Daoy (cell line): ENCODE measurements at places on chromosomes 3 and 15. TPM values are rescaled to one million over a fixed set of nuclear protein-coding genes. Genes with fewer than 3 reads are reported as not detected.

The PLCB2 gene
- 0.29 and 1.3 TPM in 2 replicates for total RNA-seq

The GOLGA8T gene
- total RNA-seq = 1.5 TPM in 1 of 2 replicates, not detected in the other

DNA sequence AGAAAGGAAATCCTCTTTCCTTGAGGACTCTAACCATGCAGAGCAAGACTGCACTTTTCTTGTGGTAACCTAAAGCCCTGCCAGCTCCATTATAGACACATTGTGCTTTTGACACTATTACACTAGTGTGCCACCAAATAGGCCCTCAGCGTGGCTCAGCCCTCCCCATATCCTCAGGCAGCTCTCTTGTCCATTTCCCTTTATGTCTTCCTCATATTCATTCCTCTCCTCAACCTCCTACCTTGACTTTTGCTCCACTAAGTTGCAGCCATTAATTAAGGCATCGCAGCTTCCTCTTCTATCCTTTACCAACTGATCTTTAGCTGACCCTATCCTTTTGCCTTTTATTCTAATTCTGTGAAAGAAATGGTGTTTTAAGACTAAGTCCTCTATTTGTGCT lies 3.7 kb downstream of the ATG7 start:
- DNase-seq = no peak

The GLDN gene
- 1.0 TPM in 1 of 2 replicates, not detected in the other for total RNA-seq

The SH3GL3 gene
- total RNA-seq = 0.21 and 1.4 TPM in 2 replicates

GRCh38 chr3:182682263-182683241 lies 110.8 kb upstream of the ATP11B start:
- DNase-seq = peak; percentile 75

DNA sequence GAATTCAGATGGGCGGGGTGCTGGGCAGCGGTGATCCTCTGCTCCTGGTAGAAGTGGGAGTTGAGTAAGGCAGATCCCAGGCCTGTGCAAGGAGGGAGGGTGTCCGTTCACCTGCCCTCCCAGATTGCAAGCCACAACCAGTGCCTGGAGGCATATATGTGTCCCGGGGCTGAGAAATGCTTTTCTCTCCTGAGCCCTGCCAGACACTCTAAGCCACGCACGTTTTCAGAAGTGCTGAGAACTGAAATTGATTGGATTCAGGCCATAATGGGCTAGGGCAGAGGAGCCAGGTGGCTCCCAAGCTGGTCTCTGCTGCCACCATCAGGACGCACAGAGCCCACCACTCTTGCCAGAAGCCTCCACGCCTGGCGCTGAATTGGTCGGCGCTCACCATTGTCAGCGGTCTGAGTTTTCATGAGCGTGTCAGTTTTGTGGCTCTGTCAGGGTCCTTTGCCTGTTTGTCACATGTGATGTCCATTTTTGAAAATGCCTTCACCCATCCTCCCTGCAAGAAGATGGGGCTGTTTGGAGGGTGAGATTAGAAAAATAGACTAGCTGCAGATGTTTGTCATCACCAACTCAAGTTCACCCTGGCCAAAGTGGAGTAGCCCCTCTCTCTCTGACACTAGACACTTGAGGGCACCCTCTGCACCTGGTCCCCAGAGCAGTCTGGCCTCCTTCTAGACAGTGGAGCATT lies 15.4 kb upstream of the BFSP2 start:
- peak; percentile 72 for DNase-seq

GRCh38 chr15:69557020-69557706 lies 104.5 kb downstream of the RPLP1 start:
- peak; percentile 88 for DNase-seq

- no peak for DNase-seq
Measured at GRCh38 chr3:11591002-11591355, 52.7 kb downstream of the VGLL4 start.

- no peak for DNase-seq
Measured at GRCh38 chr3:59994732-59995304, 945.0 kb upstream of the CFAP20DC start.

GRCh38 chr15:49155834-49156627 lies 632 bp upstream of the COPS2 start:
- DNase-seq = peak; percentile 19

GRCh38 chr15:66900586-66901310 lies 164.7 kb upstream of the SMAD3 start:
- no peak for DNase-seq

DNA sequence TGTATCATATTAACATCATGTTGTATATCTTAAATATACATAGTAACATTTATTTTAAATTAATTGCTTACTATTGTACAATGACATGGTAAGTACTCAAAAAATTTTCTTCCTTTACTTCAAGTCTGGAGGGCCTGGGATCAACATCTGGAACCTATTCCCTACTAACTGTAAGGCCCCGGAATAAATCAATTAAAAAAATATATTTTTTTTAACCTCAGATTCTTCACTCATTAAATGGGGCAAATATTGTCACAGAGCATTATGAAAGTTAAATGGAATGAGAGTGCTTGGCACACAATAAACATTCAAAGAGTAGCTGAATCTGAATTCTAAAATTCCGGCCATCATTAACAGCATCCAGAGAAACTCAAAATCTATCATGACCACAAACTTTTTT lies 16.5 kb downstream of the GSK3B start:
- DNase-seq = no peak

- DNase-seq = no peak
Measured at GRCh38 chr3:15982243-15982642, 184.5 kb upstream of the ANKRD28 start.

- peak; percentile 85 for DNase-seq
Measured at GRCh38 chr15:69414701-69415167, 585 bp downstream of the KIF23 start.

- DNase-seq = no peak
Measured at GRCh38 chr15:90624278-90624981, 92.7 kb upstream of the BLM start.

The CCR5 gene
- total RNA-seq = not detected in 2 replicates

- DNase-seq = no peak
Measured at GRCh38 chr3:187186375-187186774, 10.9 kb upstream of the RTP1 start.

DNA sequence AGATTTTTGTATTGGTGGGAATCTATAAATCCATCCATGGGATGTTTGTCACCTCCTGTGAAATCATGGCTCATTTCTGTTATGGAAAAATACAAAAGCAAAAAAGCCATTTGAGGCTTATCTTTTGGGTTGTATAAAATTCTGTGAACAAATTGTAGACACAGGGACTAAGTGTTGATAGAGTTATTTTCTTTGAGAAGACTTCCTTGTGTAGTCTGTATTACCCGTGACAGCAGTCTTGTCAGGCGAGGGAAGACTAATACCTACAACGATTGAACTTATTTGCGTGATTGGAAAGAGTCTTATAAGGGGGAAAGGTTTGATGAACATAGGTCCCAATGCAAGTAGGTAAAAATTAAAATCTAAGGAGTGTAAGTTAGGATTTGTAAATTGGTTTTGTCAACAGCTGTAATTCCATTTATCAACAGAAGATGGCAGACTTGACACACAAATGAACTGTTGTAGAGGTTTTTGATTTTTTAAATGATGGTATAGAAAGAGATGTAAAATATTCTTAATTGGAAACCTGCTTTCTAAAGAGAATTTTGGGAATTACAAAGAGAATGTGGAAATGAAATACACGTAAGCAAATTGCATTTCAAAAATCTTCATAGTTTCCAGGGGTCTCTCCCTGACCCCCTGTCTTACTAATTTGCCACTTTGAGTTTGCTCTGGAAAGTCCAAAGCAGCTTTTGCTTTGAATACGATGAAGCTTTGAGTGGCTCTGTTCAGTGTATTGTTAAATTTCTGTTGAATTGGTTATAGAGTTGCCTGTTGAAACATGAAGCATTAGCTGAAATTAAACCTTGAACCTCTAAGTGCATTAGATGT lies 33.2 kb downstream of the SLC25A26 start:
- no peak for DNase-seq

GRCh38 chr3:182717216-182717615 lies 76.1 kb upstream of the ATP11B start:
- no peak for DNase-seq

The DAPK2 gene
- total RNA-seq = 1.5 and 1.9 TPM in 2 replicates

- no peak for DNase-seq
Measured at GRCh38 chr3:118181274-118181673, 853.4 kb downstream of the IGSF11 start.

The TRIM71 gene
- total RNA-seq = 0.06 TPM in 1 of 2 replicates, not detected in the other

The GOLGA6D gene
- not detected in 2 replicates for total RNA-seq

- no peak for DNase-seq
Measured at GRCh38 chr3:143482106-143483088, 362.8 kb downstream of the CHST2 start.

The PLCL2 gene
- total RNA-seq = 2.7 and 6.7 TPM in 2 replicates

DNA sequence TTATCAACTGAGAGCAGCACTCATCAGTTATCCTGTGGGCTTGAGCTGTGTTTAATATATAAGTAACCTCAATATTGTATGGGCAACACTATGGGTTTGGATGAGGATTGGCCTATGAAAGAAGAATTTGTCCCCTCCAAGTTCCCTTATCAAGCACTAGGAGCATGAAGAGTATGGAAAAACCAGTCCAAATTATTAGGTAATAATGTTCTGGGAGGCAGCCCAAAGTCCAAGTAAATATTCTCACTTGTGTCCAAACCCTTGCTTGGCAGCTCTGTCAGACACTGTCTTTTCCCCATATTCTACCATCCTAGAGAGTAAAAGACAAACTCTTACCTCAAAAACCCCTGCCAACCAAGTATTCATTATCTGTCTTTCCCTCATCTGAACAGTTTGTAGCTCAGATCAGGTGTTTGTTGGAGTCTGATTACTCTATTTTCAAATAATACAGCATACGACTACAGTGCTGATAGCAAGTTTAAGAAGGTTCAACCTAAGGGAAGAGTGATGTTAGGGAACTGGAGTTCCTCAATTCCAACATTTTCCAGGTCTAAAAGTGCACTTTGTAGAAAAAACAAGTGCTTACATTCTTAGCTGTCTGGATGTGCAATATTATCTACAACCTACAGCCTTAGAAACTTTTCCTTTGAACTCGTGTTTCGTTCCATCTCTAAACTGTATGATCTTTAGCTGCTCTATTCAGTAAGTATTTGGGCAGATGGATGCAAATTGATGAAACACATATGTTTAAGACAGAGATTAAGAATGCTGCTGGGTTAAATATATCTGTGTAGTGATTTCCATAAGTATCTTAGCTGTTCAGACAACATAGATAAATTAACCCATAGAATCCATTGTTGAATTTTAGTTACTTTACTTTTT lies 89.7 kb upstream of the PHLDB2 start:
- DNase-seq = no peak

DNA sequence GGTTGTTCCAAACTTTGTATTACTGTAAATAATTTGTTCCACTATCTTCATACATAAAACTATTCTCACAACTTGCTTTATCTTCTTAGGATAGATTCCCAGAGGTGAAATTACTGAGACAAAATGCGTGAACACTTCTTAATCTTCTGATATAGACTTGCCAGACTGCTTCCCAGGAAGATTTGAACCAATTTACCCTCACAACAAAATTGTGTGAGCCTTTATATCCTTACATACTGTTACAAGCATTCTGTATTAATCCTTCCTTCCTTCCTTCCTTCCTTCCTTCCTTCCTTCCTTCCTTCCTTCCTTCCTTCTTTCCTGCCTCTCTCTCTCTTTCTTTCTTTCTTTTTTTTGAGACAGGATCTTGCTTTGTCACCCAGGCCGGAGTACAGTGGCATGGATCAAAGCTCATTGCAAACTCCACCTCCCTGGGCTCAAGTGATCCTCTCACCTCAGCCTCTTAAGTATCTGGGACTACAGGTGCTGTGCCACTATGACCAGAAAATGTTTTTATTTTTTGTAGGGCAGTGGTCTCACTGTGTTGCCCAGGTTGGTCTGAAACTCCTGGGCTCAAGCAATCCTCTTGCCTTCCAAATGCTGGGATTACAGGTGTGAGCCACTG lies 57.1 kb upstream of the SSR3 start:
- no peak for DNase-seq

The XCR1 gene
- total RNA-seq = not detected in 2 replicates

- DNase-seq = no peak
Measured at GRCh38 chr15:59237119-59237855, 30.6 kb downstream of the LDHAL6B start.

The FOXB1 gene
- 0.06 TPM in 1 of 2 replicates, not detected in the other for total RNA-seq

GRCh38 chr15:76386178-76386577 lies 49.6 kb downstream of the ISL2 start:
- no peak for DNase-seq

The PLA2G4E gene
- total RNA-seq = not detected in 2 replicates

- DNase-seq = peak; percentile 26
Measured at GRCh38 chr3:107525644-107526305, 3.0 kb downstream of the BBX start.

The UBAP1L gene
- total RNA-seq = 0.03 and 0.06 TPM in 2 replicates

DNA sequence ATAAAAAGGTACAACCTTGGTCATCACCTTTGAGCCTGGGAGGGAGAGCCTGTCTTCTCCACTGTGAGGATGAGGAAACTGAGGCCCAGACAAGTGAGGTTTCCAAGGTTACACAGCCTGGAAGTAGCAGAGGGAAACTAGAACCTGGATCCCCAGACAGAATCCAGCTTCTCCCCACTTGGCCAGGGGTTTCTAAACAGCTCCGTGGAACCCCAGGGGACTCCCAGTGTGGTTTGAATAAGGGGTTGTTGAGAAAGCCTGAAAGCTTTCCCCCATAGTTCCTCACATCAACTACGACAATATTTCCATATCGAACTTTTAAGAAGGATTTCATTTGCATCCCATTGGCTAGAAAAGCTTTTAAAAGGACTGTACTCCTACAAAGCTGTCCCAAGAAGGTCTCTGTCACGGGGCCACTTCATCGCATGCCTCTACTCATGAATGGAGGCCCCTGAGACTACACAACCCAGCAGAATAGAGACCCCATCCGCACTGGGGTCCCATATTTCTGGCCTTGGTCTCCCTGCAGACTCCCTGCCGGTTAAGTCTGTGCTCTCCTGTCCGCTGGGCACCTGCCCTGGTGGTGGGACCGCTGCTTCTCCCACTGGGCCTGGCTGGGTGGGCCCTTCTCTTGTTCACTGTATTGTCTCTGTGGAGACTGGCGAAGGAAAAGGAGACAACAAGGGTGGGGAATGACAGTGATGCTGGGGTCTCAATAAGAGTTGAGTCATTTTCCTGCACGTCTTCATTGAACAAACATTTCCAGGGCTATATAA lies 178.5 kb downstream of the SMAD6 start:
- DNase-seq = no peak

DNA sequence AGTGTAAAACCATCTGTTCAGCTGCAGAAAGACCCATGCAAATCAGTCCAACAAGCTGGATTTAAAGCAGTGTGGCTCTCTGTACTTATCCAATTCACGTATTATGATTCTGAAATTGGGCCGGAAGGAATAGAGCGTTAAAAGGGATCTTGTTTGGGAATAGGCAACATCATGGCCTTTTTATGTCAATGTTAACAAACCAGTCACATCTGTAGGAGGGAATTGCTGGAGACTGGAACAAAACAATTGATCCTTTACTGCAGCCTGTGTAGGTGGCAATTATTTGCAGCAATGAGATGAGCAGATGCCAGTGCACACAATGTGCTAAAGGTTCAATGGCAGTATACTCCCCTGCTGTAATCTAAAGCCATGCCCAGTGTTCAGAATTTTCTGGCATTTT lies 887.4 kb upstream of the ROBO1 start:
- no peak for DNase-seq

DNA sequence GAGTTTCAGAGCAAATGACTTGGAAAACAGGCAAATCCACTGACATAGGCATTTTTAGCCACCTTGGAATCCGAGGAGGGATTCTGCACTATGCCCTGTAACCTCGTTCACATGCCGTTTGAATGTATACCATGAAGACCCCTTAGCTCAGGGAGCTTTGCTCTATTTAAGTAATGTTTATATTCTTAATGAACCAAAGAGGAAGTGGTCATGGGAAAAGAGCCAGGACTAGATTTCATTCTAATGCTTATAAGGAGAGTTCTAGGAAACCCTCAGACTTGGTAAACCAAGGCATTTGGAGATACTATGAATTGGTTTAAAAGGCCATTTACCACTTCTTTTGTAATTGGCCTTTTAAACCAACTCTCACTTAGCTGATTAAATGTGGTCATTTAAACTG lies 178.9 kb downstream of the IGF1R start:
- no peak for DNase-seq

The STRIT1 gene
- total RNA-seq = not detected in 2 replicates
